CD4-positive, alpha-beta T cell (primary cell): ENCODE measurements at places on chromosomes 1 and 21.

DNA sequence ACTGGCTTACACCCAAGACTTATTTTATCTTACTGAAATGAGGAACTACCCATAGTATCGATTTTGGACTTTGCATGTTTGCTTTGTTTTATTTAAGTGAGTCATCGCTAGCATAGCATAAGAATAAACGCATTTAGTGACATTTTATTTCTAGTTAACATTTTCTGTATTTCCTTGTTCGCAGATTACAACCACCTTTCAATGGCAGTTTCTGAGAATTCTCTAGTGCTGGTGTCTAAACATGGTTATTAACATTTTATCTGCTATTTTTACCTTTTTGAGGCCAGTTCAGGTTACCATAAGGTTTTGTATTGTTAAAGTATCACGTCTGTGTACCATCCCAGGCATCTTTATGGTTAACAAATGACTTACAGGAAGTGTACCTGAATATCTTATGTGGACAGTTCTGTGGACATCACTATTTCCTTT, 24.5 kb downstream of the EEIG2 start:
- no peak for DNase-seq

- DNase-seq, result peak; percentile 43
These were observed at the start of gene PROX1 for GRCh38 chr1:213987927-213988506. Gene PROX1, plus strand, starts transcription at chr1:213987973. Its CDS starts 8,563 bp downstream, at chr1:213996536.

DNA sequence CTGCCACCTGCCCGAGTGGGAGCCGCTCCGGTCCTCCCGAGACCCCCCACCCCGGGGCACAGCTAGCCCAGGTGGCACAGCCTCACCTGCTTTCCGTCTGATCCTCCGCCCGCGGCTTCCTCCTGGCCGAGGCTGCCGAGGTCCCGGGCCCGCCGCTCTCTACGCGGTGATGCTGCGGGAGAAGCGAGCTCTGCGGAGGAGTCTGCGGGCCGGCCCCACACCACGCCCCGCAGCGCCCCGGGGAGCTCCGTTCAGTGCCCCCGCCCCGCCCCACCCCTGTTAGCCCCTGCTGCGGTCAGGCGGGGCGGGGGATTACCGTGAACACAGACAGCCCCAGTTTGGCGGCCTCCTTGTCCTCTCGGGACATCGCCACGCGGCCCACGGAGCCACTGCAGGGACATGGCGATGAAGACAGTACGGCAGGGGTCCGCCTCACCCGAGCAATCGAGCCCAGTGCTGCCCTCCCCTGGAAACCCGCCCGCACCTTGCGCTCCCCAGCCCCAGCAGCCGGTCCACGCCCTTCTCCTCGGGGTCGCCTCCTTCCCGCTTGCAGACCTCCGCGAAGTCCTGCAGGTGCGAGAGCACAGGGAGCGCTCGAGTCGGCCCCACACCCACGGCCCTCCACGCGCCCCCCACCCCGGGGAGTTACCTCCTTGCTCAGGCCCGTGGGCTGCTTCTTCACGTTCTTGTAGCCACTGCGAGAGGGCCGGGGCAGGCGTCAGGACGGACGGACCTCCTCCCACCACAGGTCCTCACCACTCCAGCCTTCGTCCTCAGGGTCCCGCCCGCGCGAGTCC, 933 bp downstream of the C1orf35 start:
- DNase-seq, result peak; percentile 63

- no peak for DNase-seq
These were observed 29.8 kb downstream of the MEGF6 start for GRCh38 chr1:3581296-3582036.

GRCh38 chr1:31581821-31582810, 5.8 kb downstream of the TINAGL1 start:
- DNase-seq, result no peak

DNA sequence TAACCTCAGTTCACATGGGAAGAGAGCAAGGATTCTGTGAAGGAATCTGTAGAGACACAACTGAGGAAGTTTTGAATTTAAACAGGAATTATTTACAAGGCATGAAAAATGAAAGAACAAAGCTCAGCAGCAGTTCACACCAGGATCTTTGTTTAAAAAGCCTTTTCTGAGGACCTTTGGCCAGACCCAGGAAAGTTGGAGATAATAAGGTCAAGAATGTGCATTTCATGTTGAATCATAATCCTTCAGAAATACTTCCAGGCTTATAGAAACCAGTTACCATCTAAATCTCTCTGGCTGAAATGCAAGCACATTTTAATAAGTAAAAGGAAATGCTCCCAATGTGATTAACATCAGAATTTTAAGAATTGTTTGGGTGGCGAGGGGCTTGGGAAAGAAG, 2.7 kb downstream of the CLIC6 start:
- no peak for DNase-seq

- no peak for DNase-seq
These were observed 35.8 kb upstream of the PLXNA2 start for GRCh38 chr1:208279826-208280588.

- DNase-seq, result no peak
These were observed 68.6 kb downstream of the NTMT2 start for GRCh38 chr1:170214117-170215032.

DNA sequence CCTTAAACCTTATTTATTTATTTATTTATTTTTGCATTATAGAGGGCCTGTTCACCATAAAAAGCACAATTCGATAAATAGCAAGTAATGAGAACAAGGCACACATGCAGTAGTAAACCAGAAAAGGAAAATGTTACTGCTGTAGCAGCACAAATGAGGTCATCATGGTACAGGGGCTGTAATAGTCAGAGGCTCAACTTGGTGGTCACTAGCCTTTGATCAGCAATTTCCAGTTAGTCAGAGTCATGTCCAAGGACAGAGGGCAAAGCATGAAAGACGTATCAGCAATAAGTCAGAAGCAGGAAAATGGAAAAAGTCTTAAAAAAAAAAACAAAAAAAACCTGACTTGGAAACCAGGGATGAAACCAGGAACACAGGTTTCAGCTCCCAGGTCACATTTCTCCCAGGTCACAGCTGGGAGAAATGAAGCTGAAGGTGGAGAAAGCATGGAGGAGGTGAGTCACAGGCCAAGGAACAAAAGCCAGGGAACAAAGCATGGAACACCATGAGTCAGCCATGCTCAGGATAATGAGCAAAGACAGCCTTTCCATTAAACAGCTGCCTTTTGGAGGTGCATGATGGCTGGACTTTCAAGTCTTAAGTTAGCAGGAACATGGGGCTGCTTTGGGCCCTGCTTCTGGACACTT, 556.3 kb downstream of the LTN1 start:
- no peak for DNase-seq

DNA sequence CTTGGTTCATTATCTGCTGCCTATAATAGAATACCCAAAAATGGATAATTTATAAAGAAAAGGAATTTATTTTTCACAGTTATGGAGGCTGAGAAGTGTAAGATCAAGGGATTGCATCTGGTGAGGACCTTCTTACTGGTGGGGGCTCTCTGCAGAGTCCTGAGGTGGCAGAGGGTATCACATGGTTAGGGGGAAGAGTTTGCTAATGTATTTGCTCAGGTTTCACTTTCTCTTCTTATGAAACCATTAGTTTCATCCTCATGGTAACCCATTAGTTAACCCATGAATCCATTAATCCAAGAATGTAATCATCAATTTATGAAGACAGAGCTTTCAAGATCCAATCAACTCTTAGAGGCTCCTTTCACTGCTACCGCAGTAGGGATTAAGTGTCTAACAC, 120.6 kb downstream of the DNM3 start:
- no peak for DNase-seq

- DNase-seq, result no peak
These were observed 112.9 kb downstream of the FCRL5 start for GRCh38 chr1:157439302-157439954.

DNA sequence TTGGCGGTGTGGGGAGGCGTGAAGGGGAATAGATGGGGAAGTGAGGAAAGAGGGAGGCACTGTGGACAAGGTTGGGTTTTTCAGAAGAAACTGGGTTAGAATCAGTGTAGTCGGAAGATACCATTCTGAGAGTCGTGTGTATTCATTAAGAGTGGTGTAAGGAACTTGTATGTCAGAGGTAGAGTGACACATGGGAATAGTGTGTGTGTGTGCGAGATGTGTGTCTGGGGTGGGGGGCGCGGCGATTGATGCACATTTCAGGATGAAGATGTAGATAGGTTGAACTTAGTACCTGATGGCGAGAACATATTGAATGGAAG, 878 bp downstream of the SMG7 start:
- DNase-seq, result no peak

GRCh38 chr1:69121723-69122122, 446.0 kb upstream of the LRRC7 start:
- DNase-seq, result no peak

GRCh38 chr1:24344090-24344742, 25.1 kb downstream of the GRHL3 start:
- no peak for DNase-seq

- no peak for DNase-seq
These were observed 4.1 kb downstream of the DIPK1A start for GRCh38 chr1:92957030-92957734.

GRCh38 chr21:35223480-35224156, 174.5 kb upstream of the RUNX1 start:
- DNase-seq, result no peak

DNA sequence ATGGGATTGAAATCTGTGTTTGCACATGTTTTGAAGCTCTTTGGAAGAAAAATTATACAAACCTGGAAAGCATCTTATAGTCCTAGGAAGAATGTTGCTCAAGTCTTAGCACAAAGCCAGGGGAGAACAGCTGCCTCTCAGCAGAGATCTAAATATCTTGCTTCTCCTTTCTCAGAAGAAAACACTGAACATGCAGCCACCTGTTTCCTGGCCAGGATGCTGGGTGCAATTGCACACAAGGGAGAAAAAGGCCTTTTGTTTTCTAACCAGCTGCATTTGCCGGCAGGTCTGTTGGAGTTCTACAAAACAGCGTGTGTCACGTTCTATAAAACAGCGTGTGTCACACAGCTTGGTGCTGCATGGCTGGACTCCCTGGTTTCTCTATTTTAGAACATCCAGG, 259.6 kb upstream of the PLD5 start:
- no peak for DNase-seq

DNA sequence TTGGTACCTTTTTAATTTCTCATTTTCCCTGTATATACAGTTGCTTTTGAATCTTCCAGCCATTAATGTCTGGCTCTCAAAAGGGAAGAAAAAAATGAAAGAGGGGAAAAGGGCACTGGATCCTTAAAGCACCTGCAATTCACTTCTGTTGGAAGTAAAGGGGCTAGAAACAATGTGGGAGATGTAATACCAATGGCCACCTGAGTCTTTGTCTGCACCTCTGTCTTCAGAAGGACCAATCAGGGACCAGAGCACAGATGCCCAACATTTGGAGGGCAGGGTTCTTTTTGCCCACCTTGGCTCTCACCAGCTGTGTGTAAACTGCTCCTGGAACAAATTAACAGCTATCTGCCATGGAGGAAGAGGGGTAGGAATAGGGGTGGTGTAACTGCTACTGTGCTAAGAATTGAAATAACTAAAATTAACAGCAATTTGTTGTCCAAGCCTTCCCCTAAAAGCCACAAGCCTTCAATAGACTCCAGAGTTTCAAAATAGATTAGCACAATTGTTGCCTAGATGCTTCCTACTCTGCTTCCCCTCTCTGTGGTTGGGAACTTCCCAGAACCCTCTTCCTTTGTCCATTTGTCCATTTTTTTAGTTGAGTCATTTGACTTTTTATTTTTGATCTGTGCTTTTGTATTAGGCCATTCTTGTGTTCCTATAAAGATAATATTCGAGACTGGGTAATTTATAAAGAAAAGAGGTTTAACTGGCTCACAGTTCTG, 11.5 kb upstream of the LRRC8B start:
- no peak for DNase-seq

DNA sequence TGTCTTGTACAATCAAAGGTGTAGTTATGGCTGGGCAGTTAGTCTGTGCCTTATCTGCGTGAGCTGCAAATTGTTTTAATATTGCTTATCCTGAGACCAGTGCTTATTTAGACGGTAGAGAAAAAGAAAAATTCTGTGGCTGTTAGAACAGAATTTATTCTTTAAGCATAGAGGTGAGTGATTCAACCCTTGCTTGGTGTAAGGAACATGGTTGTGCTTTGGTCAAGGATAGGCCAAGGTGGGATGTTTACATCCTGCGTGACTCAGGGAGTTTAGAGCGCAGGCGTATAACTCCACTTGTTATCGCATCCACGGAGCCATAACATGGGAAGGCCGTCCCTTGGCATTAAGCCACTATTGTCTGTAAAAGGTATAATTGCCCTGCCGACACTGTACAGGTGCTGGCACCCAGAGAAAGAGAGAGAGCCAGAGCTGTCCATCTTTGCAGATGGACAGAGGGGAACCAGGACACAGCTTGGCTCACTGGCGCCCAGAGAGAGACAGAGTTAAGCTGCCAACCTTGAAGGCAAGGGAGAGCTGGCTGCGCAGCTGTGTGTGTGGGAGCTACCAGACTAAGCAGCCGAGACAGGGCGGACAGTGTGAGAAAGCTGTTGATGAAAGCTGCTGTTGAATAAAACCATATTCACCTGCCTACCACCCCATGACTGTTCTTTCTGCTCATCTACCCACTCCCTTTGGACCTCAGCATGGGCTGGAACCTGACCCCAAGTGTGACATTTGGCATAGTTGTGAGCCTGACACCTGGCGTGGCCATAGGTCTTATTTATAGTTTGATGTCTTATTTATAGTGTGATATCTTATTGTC, 200.4 kb downstream of the DYRK1A start:
- no peak for DNase-seq

- DNase-seq, result no peak
These were observed 21.2 kb downstream of the ALDH4A1 start for GRCh38 chr1:18881164-18881563.

GRCh38 chr1:48472638-48473037, 634 bp upstream of the SPATA6 start:
- no peak for DNase-seq

- DNase-seq, result no peak
These were observed 322.8 kb downstream of the TGFB2 start for GRCh38 chr1:218667781-218668516.

DNA sequence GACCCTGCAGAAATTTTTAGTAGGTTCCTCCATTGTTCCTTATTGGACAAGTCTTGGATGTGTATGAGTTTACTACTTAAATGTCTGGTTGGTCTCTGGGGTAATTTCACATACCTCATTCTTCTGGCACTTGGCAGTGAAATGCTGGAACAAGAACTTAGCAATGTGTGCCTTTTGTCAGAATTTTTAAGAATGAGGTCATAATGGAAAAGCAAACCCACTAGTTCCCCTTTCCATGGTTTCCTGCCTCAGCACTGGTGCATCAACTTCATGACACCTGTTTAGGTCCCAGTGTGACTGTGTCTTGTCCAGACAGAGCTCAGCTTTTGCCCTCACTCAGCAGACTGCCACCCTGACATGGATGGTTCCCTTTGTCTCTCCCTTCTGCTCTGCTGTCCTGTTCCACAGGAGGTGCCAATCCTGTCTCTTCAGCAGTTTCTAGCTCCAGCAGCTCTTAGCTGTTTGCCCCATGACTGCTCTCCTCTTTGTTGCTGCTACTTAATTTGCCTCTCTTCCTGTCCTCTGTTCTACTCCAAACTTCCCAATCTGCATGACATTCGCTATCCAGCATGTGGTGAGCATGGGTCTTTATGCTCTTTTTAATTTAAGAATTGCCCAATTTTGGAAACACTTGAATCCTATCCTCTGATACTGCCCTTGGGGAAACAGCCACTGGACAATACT, 135.6 kb downstream of the CYYR1 start:
- no peak for DNase-seq
